ENCODE measurements at places on chromosomes 2 and 18.

- no peak for DNase-seq
These were observed 26.4 kb upstream of the GALR1 start for GRCh38 chr18:77223221-77223639.

DNA sequence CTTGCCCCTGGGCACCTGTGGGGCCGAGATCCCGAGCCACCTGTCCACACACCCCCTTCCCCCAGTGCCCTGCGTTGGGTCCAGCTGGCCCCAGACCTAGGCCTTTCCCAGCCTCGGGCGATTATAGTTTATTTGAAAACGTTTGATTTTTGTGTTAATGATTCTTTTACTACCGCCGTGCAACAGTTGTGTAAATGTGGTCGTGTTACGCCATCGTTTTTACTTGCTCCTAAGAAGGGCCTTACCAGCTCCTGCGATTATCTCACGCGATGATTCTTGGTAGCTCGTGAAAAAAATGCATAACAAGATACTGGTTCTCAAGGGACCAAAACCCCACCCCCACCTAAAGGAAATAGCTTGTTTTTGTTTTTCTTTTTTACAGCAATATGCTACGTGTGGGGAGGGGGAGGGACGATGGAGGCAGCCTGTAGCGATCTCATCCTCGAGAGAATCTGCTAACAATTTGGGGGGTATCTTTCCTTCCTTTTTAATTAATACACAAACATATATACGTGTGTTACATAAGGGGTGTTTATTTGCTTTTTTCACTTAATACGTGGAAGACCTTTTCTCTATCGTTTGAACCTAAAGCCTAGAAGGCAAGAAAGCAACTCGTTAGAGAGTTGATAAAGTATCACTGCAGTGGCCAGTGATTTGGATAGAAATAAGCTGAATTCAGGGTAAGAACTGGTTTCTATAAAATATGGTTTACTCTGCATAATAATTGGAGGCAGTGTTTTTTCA lies 1.0 kb downstream of the ZDBF2 start:
- peak; percentile 30 for DNase-seq

DNA sequence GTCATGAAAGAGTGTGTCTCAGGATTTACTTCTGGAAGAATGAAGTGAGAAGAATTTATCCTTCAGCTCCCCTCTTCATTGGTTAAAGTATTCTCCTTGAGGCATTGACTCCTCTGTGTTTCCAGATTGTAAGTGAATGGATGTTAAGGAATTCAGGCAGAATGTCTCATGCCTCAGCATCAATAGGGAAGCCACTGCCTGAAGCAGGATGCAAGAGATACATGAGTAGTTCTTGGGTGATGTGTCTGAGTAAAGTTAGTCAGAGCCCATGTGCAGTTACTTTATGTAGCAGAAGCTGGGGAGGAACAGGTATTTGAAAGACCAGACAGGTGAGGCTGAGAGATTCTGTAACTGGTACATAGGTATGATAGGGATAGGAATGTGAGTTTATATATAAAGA lies 34.0 kb upstream of the TMEFF2 start:
- DNase-seq, result no peak

DNA sequence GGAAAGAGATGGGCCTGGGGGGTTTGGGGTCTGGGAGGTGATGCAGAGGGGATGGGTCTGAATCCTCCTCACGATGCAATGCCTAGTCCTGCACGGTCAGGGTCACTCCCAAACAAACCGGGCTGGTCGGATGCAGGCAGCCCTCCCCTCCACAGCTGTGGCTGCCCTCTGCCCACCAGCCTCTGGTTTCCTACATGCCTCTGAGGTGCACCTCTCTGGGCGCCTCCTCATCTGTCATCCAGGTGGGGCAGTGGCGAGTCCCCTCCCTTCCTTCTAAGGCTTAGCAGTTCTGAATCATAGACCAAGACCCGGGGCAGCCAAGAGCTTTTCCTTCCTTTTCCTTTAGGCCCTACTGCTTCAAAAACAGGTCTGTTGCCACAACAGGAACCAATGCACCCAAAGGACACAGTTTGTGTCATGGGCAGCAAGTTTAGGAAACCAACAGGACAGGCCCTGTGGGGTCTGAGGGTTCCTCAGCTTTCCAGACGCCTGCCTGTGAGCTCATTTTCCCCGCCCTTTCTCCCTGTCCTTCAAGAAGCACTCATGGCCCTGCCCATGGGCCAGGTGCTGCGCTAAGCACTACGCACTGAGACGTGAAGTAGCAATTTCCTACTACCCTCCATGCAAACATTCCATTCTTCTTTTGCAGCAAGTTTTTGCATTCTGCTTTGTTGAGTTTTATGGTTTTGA lies 6.5 kb upstream of the MAL start:
- DNase-seq, result no peak

GRCh38 chr2:64391424-64391823 lies 62.5 kb upstream of the LGALSL start:
- DNase-seq, result no peak

Data from HTR-8/SVneo (cell line).